H1 (cell line): ENCODE measurements at places on chromosomes 3 and 15. TPM values are rescaled to one million over a fixed set of nuclear protein-coding genes. Genes with fewer than 3 reads are reported as not detected.

GPR176 gene
- polyA plus RNA-seq: 281 and 318 TPM in 2 replicates

DISP2 gene
- polyA plus RNA-seq: 0.45 and 0.72 TPM in 2 replicates

ITIH1 gene
- polyA plus RNA-seq: not detected in 2 replicates

VPS8 gene
- 11.6 and 13.0 TPM in 2 replicates for polyA plus RNA-seq

LACTB gene
- polyA plus RNA-seq: 3.6 and 5.8 TPM in 2 replicates

C3orf85 gene
- not detected in 2 replicates for polyA plus RNA-seq

ILDR1 gene
- polyA plus RNA-seq: 1.8 and 2.7 TPM in 2 replicates

DPPA4 gene
- polyA plus RNA-seq: 395 and 424 TPM in 2 replicates

EIF4A2 gene
- polyA plus RNA-seq: 401 and 527 TPM in 2 replicates

GOLGA8R gene
- polyA plus RNA-seq: 0.03 TPM in 1 of 2 replicates, not detected in the other

LRRC2 gene
- 1.2 and 1.4 TPM in 2 replicates for polyA plus RNA-seq

C3orf22 gene
- not detected in 2 replicates for polyA plus RNA-seq

C15orf61 gene
- 1.7 and 2.1 TPM in 2 replicates for polyA plus RNA-seq

ASB14 gene
- not detected in 2 replicates for polyA plus RNA-seq

EFHB gene
- 0.12 and 0.20 TPM in 2 replicates for polyA plus RNA-seq

MANF gene
- polyA plus RNA-seq: 25.3 and 37.5 TPM in 2 replicates

STRIT1 gene
- 0.15 TPM in 1 of 2 replicates, not detected in the other for polyA plus RNA-seq

MST1R gene
- polyA plus RNA-seq: 7.6 and 9.4 TPM in 2 replicates

PLA2G4D gene
- 0.18 and 0.20 TPM in 2 replicates for polyA plus RNA-seq

SLC22A13 gene
- polyA plus RNA-seq: 0.05 and 0.06 TPM in 2 replicates

MYZAP gene
- polyA plus RNA-seq: 0.25 and 0.41 TPM in 2 replicates

BSN gene
- polyA plus RNA-seq: 0.60 and 0.83 TPM in 2 replicates

PLXNB1 gene
- polyA plus RNA-seq: 109 and 149 TPM in 2 replicates

SEMA6D gene
- 2.5 and 3.8 TPM in 2 replicates for polyA plus RNA-seq

CFAP91 gene
- polyA plus RNA-seq: 4.7 and 7.4 TPM in 2 replicates

CLDN16 gene
- 0.02 TPM in 1 of 2 replicates, not detected in the other for polyA plus RNA-seq

PTH1R gene
- 0.57 and 1.9 TPM in 2 replicates for polyA plus RNA-seq

ITPKA gene
- polyA plus RNA-seq: 0.25 and 0.39 TPM in 2 replicates

DOCK3 gene
- 2.7 and 3.6 TPM in 2 replicates for polyA plus RNA-seq

MCTP2 gene
- polyA plus RNA-seq: 2.9 and 4.5 TPM in 2 replicates
